ENCODE measurements at places on chromosomes 13 and 19.

- DNase-seq = no peak
Measured at GRCh38 chr13:109401891-109402290, 384.5 kb downstream of the IRS2 start.

DNA sequence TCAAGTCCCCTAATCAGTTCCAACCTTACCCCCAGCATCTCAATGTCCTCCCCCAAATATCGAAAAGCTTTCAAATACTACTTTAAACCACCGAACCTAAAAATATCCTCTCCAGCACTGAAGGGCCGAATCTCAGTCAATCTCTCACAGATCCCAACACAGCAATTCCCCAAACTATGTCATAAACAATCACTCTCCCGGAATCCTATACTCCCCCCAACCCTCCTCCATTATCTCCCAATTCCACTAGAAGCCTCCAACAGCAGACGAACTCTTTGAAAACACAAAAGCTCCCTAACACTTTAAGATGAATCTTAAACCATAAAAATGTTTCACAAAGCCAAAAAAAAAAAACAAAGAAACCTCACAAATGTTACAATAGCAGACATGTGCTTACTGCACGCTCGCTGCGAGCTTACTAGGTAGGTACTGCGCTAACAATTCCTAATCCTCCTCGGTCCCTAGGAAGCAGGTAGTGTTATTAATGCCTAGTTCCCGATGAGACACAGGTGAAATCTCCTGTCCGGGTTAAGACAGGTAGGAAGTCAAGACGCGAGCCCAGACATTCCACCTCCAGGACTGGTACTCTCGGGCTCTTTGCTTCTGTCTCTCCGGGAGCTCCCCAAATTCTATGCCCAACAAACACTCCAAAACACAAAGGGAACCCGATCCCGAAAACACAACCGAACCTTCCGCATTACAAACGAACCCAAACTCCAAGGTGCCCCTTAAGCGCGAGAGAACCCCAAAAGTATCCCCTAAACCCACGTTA, 14.2 kb downstream of the FBXO46 start:
- no peak for DNase-seq

- no peak for DNase-seq
Measured at GRCh38 chr13:46648166-46648607, 95.2 kb downstream of the LRCH1 start.

DNA sequence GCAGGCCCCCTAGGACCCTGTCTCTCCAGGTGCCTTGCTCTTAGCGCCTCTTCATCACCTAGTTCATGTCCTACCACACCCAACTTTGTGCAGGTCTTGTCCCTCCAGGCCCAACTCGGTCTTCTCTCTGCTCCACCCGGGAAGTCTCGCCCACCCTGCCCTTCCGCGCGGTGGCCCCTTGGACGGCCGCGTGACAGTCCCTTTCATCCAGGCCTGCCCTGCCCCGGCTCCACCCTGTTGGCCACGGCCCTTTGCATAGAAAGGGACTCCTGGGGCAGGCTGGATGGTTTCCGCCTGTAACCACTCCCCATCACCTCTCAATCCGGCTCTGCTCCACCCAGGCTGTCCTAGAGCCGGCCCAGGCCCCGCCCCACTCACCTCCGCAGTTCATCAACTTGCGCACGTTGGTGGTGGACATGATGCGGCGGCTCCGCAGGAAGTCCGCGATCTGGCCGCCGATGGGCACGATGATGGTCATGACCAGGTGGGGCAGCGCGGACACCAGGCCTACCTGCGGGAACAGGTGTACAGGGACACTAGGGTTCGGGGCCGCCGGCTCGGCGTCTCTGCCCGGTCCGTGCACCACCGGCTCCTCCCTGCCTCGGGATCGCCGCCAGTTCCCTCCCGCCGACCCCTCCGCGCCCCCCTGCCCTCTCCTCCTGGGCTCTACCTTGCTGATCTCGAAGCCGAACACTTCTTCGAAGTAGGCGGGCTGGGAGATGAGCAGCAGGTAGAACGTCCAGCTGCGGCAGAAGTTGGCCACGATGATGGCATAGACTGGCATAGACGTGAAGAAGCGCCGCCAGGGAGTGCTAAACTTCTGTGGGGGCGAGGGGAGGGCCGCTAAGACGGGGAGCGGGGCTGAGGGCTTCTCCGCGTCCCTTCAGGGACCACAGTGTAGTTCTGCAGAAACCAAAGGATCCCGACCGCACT, 7.2 kb downstream of the GFY start:
- DNase-seq = no peak

GRCh38 chr13:30307971-30308290, 580 bp upstream of the KATNAL1 start:
- DNase-seq = no peak

- DNase-seq = no peak
Measured at GRCh38 chr13:31930901-31931522, 100.6 kb upstream of the FRY start.

DNA sequence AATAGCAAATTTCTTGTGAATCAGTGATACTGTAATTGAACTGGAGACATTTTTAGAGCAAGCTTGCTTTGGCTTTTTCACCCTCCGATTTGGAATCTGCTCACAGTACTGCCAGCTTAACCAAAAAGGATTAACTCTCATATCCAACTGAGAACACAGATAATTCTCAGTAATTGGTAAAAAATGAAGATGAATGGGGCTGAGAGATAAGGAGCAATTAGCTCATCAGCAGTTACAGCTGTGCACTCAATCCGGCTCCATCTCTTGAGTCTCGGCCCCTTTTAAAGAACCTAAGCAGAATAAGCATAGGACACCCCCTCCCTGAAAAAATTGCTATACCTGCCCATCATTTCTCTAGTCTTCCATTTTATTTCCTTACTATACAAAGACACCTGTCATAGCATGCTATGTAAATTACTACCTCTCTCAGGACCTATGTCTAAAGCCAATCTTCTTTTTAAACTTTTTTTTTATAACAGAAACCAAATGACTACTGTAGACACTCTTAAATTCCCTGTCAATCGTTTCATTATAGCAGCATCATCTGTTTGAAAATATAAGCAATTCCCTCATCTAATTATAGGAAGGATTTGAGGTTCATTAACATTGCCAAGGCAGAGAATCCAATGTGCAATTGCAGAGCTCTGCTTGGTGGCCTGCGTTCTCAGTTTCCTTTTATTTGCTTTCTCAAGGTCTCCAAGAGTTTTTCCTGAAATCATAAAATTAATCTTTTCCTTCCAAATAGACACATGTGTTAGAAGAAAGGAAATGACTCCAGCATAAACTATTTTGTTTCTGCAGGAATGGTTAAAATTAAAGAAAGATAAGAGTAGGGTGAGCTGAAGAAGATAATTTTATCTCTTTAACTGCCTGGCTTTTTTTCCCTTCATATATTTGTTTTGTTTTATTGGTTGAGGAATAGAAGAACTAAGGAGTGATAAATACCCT, 242.1 kb downstream of the DACH1 start:
- DNase-seq = no peak

GRCh38 chr13:100069278-100069677, 19.6 kb upstream of the PCCA start:
- DNase-seq = no peak

DNA sequence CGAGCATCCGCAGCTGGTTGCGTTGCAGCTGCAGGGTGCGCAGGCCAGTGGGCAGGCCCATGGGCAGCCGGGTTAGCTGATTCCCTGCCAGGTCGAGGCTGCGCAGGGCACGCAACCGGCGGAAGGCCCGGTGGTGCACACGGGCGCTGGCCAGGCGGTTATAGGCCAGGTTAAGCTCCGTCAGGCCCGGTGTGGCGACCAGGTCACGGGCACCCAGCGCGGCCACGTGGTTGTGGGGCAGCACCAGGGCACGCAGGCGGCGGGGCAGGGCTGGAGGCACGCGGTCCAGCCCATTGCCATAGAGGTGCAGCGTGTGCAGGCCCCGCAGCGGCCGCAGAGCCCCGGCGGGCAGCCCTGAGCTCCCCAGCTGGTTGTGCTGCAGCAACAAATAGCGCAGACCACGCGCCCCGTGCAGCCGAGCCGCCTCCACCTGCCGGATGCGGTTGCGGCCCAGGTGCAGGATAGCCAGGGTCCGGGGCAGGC, 5.3 kb downstream of the PODNL1 start:
- DNase-seq = no peak

DNA sequence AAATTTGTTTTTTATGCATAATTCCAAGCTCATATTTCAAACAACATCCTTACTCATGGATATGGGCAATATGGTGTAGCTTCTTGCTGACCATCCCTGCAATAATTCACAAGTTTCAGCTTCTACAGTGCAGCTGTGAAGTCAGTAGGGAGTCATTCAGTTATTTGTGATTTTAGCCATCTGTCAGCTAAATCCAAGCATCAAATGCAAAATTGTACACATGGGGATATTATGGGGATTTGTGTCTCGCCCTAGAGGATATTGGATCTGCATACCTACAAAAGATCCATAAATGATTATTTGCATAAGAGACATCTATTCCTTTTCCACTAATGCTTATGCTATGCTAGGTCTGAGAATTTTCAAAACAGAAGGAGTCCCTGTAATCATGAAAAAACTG, 217.9 kb upstream of the SLITRK5 start:
- no peak for DNase-seq

- DNase-seq = no peak
Measured at GRCh38 chr13:52345048-52345447, 60.9 kb downstream of the THSD1 start.

Data from inflammatory macrophage (primary cell).